ENCODE measurements at places on chromosomes 7 and 10.

GRCh38 chr10:95767884-95768556 lies 12.1 kb downstream of the ENTPD1 start:
- DNase-seq = peak; percentile 24

DNA sequence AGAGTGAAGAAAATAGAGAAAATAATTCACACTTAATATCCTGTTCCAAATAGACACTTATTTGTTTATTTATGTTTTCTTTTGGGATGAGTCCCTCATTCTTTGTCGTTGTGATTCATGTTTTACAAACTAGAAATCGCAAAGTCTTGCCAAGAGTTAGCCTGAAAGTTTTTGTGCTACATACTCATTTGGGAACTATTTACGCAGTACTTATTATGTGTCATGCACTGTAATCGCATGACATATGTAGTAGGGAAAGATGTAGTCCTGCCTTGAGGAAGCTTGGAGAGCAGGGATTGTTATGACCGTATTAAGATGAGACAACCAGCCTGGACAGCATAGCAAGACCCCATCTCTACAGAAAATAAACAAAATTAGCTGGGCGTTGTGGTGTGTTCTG lies 189.3 kb downstream of the ABCA13 start:
- DNase-seq = no peak

GRCh38 chr7:159137906-159138305 lies 6.8 kb downstream of the VIPR2 start:
- no peak for DNase-seq

- no peak for DNase-seq
These were observed 52.1 kb downstream of the FOXL3 start for GRCh38 chr7:341841-342638.

GRCh38 chr7:67896721-67897120 lies 900.1 kb downstream of the TYW1 start:
- DNase-seq = no peak

DNA sequence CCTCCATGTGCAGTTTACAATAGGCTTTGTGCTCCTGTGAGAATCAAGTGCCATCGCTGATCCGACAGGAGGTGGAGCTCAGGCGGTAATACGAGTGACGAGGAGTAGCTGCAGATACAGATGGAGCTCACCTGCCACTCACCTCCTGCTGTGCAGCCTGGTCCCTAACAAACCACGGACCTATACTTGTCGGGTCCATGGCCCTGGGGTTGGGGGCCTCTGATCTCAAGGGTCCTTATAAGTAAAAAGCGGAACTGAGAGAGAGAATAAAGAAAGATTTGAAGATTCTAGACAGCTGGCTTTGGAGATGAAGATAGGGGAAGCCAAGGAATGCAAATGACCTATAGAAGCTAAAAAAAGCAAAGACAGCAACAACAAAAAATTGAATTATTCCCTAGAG lies 130.6 kb downstream of the PLXDC2 start:
- DNase-seq = no peak

DNA sequence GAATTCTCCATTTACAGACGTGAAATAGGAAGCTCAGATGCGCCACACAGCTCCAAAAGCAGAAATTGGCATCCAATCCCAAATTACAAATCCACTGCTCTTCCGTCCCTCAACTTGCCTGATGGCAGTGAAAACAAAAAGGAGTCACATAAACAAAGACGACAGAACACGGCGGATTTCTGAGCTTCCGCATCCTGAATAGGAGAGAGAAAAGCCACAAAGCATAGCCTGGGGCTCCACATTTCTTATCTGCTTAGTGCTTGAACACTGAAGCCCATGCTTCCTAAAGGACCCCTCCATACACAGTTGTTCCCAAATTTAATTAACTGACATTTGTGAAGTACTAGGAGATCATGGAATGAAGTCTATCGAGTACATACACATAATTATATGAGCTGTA lies 32.6 kb downstream of the BEND7 start:
- DNase-seq = no peak

DNA sequence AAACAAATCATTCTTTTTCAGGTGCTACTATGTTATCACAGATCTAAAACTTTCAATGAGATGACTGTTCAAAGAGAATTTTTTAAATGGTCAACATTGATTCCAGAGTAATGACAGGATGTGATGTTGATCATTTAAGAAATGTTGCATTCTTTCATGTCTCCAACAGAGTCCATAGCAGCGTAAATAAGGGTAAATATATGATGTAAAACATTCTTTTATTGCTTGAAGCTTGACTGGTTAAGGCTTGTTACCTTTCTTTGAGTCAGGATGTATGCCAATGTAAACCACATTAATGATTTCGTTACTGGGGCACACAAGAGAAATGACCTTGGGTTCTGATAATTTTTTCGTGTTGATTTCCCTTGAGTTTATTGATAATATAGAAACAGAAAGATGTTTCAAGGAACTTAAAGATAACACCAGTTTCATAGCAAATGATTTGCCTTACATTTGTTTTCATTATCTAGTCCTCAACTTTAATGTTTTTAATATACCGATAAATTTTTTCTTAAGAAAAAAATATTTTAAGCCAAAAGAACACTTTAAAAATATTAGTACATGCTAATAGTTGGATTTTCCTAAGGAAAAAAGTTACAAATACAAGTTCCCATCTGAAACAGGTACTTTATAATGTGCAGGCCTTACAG lies 3.5 kb downstream of the STK17A start:
- DNase-seq = peak; percentile 83

DNA sequence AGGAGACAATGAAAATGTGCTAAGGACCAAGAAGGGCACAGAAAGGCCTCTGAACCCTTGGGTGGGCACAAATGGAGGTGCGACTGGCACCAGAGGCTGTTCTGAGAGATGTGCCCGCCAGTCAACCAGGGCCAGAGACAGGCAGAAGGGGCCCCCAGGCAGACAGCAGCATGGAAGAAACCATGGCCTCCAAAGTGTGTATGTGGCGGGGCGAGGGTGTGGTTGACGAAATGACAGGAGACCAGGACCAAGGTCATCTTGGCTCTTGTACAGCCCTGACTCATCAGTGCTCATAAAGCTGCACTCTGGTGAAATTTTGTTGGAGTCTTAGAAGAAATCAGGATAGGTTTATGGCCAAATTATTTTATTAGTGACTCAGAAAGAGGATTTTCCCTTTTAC lies 4.0 kb upstream of the MRPS24 start:
- DNase-seq = no peak

- no peak for DNase-seq
These were observed 13.5 kb downstream of the ZC3HC1 start for GRCh38 chr7:130037703-130038102.

DNA sequence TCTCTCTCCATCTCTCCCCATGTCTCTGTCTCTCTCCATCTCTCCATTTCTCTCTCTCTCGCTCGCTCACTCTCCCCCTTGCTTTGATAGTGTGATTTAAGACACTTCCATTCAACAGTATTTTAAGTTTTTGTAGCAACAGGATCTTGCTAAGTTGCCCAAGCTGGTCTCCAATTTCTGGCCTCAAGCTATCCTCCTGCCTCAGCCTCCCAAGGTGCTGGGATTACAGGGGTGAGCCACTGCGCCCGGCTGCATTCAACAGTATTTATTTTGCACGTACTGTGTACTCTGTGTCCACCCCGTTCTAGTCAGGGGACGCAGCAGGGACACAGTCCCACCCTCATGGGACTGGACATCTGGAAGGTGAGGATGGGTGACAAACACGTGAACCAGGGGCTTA lies 14.4 kb upstream of the PDGFA start:
- no peak for DNase-seq

GRCh38 chr7:150849204-150849775 lies 3.0 kb upstream of the AOC1 start:
- DNase-seq = no peak

Data from CD8-positive, alpha-beta T cell (primary cell).